ENCODE measurements at places on chromosomes 13 and 19. TPM values are rescaled to one million over a fixed set of nuclear protein-coding genes. Genes with fewer than 3 reads are reported as not detected.

Gene ZNF749
- 3.4 TPM for total RNA-seq

Gene CBY2
- not detected for total RNA-seq

Gene TNFSF13B
- 1.7 TPM for total RNA-seq

DNA sequence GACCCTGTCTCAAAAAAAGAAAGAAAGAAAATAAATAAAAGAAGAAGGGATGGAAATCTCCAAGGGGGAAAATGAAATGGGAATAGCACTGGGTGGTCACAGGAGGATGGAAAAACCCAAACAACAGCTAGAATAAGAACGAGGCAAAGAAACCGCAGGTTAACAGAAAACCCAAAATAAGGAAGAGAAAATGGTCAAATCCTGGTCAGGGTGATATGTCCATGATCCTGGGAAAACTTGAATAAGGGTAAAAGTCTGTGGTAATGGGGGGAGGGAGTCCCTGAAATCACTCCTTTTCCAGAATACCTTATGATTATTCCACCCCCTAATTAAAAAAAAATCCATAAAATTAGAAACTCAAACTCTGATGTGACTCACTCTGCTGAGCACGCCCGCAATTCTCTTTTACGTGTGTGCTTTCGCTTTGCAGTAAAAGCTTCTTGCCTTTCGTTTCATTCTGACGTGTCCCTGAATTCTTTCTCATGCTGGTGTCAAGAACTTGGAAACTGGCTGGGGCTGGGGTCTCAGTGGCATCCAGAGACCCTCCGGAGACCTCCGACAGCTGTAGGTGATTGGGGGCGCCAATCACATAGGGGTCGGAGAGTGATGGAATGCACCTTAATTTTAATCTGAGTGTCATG is 4.3 kb upstream of the NAXD start:
- DNase-seq, result no peak

- no peak for DNase-seq
These were observed 63.9 kb upstream of the MCF2L start for GRCh38 chr13:112905086-112905485.

GRCh38 chr19:10431943-10432735 is 11.8 kb downstream of the PDE4A start:
- peak; percentile 80 for DNase-seq

DNA sequence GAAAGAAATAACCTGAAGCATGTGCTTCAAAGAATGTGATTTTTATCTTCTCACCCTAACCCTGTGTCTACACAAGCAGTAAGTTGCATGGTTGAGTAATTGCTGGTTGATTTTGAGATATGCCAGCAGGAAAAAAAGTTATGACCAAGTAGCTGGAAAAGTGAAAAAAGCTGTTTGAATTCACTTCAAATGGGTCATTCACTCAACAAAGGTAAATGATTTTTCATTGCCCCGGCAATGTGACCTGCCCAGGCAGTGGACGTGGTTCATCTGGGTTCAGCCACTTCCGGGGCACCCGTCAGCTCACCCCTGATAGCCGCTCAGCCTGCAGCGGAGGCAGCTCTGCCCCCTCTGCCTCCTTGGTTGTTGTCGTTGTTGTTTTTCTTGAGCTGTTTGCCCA is 18.5 kb downstream of the TNFRSF19 start:
- no peak for DNase-seq

DNA sequence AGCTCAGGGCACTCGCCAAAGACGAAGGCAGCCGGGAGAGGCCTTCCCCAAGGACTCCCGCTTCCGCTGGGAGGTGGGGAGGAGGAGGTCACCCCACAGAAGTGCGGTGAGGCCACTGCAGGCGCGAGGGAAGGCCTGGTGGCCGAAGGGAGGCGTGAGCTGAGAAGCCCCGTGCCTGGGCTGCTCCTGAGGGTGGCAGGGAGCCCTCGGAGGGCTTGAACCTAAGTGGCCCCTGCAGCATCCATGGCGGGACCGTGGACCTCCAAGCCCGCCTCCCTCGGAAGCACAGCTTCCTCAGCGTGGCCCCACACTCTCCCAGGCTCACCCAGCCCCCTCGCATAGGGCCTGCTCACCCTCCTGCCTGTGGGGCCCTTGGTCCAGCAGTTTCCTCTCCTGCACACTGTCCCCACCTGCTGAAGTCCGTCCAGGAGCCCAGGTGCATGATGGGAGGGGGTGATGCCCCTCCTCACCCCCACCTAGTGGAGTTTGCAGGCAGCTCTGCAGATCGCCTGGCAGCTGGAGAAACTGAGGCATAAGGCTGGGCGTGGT is 25.9 kb downstream of the EFNA2 start:
- no peak for DNase-seq

GRCh38 chr13:99214232-99214631 is 13.6 kb downstream of the UBAC2 start:
- DNase-seq, result no peak

GRCh38 chr13:108957369-108958012 is 328.1 kb downstream of the MYO16 start:
- no peak for DNase-seq

DNA sequence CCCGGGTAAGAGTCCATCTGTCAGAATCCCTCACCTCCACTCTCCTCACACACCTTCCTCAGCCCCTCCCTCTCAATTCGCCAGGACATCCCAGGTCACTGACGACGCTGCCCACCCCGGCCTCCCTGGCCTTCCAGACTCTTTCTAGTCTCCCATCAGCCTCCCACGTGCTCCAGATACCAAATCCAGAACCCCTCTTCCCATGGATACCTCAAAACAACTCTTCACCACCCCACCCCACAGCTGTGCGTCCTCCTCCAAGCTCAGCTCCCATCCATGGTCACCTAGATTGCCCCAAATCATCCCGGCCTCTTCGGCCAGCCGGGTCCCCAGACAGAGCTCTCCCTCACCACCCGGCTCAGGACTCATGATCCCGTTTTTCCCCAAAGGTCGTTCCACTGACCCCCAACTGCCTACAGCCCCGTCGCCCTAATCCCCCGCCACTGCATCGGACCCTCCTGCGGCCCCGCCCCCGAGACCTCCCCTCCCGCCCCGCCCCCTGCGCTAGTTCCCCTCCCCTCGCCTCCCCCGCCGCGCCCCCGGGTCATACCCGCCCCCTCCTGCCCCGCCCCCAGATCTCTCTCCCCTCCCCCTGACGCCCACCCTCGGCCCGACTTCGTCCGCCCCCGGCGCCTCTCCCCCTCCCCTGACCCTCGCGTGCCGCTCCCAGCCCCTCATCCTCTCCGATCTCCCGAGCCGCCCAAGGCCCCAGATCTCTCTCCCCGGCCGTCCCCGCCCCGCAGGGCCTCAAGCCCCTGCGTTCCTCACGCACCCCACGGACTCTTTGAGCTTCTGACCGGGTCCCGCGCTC is 546 bp downstream of the UBXN6 start:
- peak; percentile 51 for DNase-seq

DNA sequence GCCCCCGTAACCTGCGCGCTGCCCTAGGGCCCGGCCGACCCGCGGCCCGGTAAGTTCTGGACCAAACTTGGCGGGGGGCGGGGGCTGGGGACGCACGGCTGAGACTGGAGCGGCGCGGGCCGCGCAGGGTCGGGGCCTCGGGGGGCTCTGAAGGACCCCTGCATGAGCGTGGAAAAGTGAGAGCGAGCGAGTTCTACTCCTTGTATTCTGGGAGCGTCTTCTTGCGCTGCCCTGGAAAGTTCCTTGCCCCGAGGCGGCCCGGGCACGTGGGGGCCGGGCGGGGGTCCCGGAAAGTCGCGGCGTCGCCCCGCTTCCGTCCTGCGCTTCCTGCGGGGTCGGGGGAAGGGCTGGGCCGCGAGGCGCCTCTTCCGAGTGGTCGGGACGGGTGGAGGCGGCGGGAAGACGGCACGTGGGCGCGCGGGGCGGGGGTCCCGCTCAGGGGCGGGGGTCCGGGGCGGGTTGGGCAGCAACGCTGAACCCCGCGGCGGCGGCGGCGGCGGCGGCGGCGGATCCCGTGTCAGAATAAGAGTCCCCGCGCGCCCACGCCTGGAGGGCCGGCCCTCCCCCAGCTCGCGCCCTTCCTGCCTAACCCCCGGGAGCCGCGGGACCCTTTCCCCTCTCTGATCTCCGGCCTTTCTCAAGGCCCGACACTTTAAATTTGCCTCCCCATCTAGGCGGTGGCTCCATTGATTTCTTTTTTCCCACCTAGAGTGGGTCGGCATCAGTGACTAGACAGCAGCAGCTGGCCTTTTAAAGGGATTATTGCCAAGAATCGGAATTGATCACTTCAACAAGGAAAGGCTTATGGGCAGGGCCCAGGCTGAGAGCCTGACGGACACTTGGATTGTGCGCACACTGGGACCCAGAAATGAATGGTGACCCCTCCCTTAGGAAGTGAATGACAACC is 749 bp downstream of the GATAD2A start:
- DNase-seq, result peak; percentile 59

DNA sequence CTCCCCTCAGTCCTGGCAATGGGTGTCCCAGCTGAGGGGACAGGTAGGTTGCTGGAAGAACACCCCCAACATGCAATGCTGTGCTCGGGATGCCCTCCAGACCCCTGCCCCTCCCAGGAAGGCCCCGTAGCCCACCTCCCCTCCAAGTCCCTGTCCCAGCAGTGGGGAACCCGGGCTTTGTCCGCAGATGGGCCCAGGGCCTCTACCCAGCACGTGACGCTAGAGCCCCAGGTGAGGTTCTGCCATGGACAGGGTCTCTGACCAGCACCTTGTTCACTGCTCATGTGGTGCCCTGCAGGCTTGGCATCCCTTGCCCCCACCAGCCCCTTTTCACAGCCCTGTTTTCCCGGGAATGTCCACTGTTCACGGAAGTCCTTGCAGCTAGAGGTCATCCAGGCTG is 220.0 kb upstream of the SGCG start:
- no peak for DNase-seq

- DNase-seq, result no peak
These were observed 466.2 kb downstream of the TSHZ3 start for GRCh38 chr19:30883071-30883470.

GRCh38 chr19:35729763-35730162 is 12.0 kb downstream of the KMT2B start:
- DNase-seq, result no peak

DNA sequence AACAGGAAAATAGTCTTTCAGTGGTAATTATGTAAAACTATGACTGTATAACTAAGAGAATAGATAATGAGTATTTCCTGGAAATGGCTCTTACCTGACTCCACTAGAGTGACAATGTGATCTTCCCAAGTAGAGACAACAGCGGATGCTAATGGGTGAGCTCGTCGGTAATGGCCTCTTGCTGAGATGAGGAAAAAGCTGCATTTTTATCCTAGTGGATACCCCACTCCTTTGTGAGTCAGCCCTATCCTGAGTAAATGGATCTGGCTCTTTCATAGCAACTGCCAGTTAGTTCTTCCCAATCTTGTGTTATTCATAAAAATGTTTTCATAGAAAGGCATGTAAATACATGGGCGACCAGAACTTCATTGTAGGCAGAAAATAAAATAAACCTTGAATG is 299.5 kb downstream of the NALCN start:
- DNase-seq, result no peak

DNA sequence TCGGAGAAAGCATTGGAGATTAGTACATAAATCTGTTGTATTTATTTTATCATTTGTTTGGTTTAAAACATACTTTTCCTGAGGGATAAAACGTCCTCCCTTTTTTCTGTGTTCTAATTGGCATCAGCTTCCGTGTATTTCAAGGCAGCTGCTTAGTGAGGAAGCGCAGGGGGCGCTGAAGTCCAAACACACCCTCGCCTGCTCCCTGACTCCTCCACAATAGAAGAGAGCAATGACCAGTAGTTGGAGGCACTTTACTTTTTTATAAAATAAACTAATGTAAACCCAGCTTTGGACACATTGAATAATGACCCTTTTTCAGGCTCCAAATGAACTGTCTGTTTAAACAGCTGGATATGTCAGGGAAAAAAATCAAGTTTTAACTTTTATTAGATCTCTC is 79.9 kb downstream of the RNASEH2B start:
- DNase-seq, result no peak
